HT1080 (cell line): ENCODE measurements at places on chromosomes 11 and 22. TPM values are rescaled to one million over a fixed set of nuclear protein-coding genes. Genes with fewer than 3 reads are reported as not detected.

GRCh38 chr11:116829525-116830183 lies at the start of gene APOC3:
Gene APOC3 (plus strand): TSS chr11:116829907. CDS start chr11:116830583, 676 bp downstream.
- DNase-seq: no peak

DNA sequence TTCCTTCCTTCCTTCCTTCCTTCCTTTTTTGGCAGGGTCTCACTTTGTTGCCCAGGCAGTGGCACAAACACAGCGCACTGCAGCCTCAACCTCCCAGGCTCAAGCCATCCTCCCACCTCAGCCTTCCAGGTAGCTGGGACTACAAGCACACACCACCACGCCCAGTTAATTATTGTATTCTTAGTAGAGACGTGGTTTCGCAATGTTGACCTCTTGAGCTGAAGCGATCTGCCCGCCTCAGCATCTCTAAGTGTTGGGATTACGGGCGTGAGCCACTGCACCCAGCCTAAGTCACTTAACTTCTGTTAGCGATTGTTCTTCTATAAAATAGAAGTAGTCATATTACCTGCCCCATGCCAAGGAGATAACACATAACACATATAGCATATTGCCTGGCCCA lies 2.8 kb upstream of the SYTL2 start:
- no peak for DNase-seq

GRCh38 chr11:68186061-68186460 lies 27.0 kb downstream of the KMT5B start:
- DNase-seq: no peak

- no peak for DNase-seq
These were observed 39.8 kb upstream of the NNMT start for GRCh38 chr11:114256176-114256966.

- DNase-seq: peak; percentile 23
These were observed 81.3 kb upstream of the SYT9 start for GRCh38 chr11:7170431-7170830.

- no peak for DNase-seq
These were observed 50.7 kb downstream of the MICAL2 start for GRCh38 chr11:12161137-12161536.

DNA sequence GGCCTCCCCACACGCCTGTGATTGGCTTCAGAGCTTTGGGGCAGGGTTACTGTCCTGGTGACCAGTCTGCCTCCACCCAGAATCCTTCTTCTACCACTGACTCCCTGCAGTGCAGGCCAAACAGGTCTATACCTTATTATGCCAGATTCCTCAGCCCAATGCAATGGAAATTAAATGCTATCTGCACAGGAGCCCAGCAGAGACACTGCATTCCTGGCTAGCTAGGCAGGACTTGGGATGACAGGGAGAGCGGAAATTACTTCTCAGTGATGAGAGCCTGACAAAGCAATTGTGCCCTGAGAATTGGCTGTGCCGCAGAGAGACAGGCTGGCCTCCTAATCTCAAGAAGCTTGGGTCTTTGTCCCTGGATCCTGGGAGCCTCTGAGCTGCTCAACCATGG lies 143.8 kb upstream of the NCAM1 start:
- DNase-seq: no peak

DNA sequence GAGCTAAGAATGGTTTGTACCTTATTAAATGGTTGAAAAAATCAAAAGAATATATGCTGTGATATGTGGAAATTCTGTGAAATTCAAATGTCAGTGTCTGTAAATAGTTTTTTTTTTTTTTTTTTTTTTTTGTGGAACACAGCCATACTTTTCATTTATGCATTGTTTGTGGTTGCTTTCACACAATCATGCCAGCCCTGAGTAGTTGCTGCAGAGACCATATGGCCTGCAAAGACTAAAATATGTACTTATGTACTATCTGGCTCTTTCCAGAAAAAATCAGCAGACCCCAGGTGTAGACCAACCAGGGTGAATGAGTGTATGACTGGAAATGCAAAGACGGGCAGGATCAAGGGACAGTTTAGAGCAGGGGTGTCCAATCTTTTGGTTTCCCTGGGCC lies 98.3 kb downstream of the PTPRJ start:
- DNase-seq: no peak

GRCh38 chr11:107606141-107606540 lies 15.2 kb downstream of the ELMOD1 start:
- peak; percentile 15 for DNase-seq

GRCh38 chr22:27349456-27349855 lies 452.1 kb downstream of the MN1 start:
- no peak for DNase-seq

GRCh38 chr22:29581799-29582198 lies 886 bp upstream of the NIPSNAP1 start:
- no peak for DNase-seq

DNA sequence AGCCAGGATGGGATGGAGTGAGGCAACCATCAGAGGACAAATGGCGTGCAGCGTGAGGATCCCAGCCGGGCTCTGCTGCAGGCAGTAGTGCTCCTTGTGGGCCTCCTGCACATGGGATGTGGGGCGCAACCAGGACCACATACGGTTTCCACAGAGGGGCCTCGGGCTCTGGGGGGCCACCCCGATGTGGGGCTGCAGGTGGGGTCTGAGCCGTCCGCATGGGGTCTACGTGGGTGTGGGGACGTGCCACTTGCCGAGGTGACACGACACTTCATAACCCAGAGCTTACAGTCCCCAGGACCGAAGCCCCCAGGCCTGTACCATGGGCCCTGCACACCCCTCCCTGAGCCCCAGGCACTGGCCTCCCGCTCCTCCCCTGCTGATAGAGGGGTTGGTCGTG lies 10.8 kb downstream of the TTLL8 start:
- no peak for DNase-seq

DNA sequence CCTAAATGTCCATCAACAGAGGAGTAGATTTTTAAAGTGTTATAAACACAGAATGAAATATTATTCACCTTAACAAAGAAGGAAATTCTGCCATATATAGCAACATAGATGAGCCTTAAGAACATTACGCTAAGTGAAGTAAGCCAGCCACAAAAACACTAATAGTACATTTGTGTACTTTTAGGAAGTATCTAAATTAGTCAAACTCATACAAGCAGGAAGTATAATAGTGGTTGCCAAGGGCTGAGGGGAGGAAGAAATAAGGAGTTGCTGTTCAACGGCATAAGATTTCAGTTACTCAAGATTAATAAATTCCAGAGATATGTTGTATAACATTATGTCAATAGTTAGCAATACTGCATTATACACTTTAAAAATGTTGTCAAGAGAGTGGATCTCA lies 181.7 kb upstream of the ZC3H12C start:
- no peak for DNase-seq

- no peak for DNase-seq
These were observed 628.3 kb downstream of the BUD13 start for GRCh38 chr11:116144387-116144958.

DNA sequence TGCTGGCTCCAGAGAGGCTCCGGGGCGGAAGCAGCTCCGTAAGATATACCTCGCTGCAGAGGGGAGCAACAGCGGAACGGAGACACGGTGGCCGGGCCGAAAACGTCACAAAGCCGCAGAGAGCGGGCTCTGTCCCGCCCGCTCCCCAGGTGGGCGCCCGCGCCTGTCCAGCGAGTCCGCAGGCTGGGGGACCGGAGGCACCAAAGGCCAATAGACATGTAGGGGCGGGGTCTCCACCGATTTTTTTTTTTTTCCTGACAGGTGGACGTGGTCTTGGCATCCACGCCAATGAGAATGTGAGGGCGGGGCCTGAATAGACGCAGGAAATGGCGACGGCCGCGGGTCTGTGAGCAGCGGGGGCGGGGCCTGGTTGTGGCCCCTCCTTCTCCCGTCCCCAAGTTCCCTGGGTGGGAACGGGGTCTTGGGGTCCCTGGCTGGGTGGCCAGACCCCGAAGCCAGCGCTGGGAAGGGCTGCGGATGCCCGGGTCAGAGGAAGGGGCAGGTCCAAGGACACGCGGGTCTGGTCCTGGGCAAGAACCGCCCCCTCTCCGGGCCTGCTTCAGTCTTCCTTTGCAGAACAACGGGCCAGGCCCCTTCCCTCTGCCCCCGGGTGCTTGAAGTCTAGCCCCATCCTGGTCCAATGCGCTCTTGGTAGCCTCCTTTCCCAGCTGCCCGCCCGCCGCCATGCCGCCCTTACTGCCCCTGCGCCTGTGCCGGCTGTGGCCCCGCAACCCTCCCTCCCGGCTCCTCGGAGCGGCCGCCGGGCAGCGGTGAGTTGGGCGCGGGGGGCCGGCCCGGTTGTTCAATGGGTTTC lies at the start of gene DNAJC4:
Gene DNAJC4 (plus strand): TSS at position 378 of the 814 bp plus-strand sequence. CDS start 307 bp downstream, at position 685.
- peak; percentile 90 for DNase-seq

Gene C11orf87
- 0.02 TPM in 1 of 2 replicates, not detected in the other for total RNA-seq

Gene FGF19
- total RNA-seq: not detected in 2 replicates

Gene IL17REL
- total RNA-seq: not detected in 2 replicates

Gene HEPN1
- total RNA-seq: 0.05 TPM in 1 of 2 replicates, not detected in the other

Gene MYO7A
- 0.37 and 0.51 TPM in 2 replicates for total RNA-seq

Gene TSGA10IP
- 0.05 TPM in 1 of 2 replicates, not detected in the other for total RNA-seq

Gene CLMP
- 16.6 and 17.7 TPM in 2 replicates for total RNA-seq

Gene SPDYC
- total RNA-seq: not detected in 2 replicates
